ENCODE measurements at places on chromosomes 1 and 21. TPM values are rescaled to one million over a fixed set of nuclear protein-coding genes. Genes with fewer than 3 reads are reported as not detected.

SPRR2G gene
- not detected for total RNA-seq

NECTIN4 gene
- total RNA-seq = 13.6 TPM

CELA2B gene
- not detected for total RNA-seq

CD84 gene
- not detected for total RNA-seq

DAB1 gene
- total RNA-seq = under 0.01 TPM

FALEC gene
- not detected for total RNA-seq

CFHR1 gene
- not detected for total RNA-seq

SLC1A7 gene
- not detected for total RNA-seq

LEMD1 gene
- total RNA-seq = 4.3 TPM

ICOSLG gene
- 1.6 TPM for total RNA-seq

SFN gene
- total RNA-seq = 89.0 TPM

LRRC38 gene
- 1.6 TPM for total RNA-seq

GBP7 gene
- not detected for total RNA-seq

TMEM9 gene
- total RNA-seq = 103 TPM

PCSK9 gene
- 4.5 TPM for total RNA-seq

PDZK1IP1 gene
- total RNA-seq = 28.1 TPM

PADI3 gene
- total RNA-seq = 0.04 TPM

LRP8 gene
- total RNA-seq = 7.5 TPM

FMO4 gene
- 1.8 TPM for total RNA-seq

CTNNBIP1 gene
- total RNA-seq = 27.4 TPM

FAM72C gene
- not detected for total RNA-seq

VTCN1 gene
- 0.29 TPM for total RNA-seq

IFI44L gene
- 8.6 TPM for total RNA-seq

CELA3A gene
- not detected for total RNA-seq

POGZ gene
- total RNA-seq = 30.3 TPM

TCHH gene
- 0.07 TPM for total RNA-seq

FOXO6 gene
- total RNA-seq = 0.67 TPM

PDPN gene
- total RNA-seq = 12.2 TPM

FCRL1 gene
- total RNA-seq = not detected

TP73 gene
- 0.04 TPM for total RNA-seq

IL10 gene
- total RNA-seq = not detected

ZNF697 gene
- 22.4 TPM for total RNA-seq

SPRR2F gene
- total RNA-seq = not detected

ZNHIT6 gene
- total RNA-seq = 18.8 TPM

CD48 gene
- not detected for total RNA-seq

CAMSAP2 gene
- 31.9 TPM for total RNA-seq

SETDB1 gene
- 25.5 TPM for total RNA-seq

LRRC71 gene
- not detected for total RNA-seq

KLHL12 gene
- 21.4 TPM for total RNA-seq

LCE2A gene
- total RNA-seq = not detected

RNU1-4 gene
- total RNA-seq = under 0.01 TPM

TMEM240 gene
- 2.8 TPM for total RNA-seq

NCAM2 gene
- under 0.01 TPM for total RNA-seq

TIAM1 gene
- total RNA-seq = 6.7 TPM

GBP5 gene
- not detected for total RNA-seq

CCDC27 gene
- total RNA-seq = not detected

ATAD3C gene
- 0.38 TPM for total RNA-seq

ACBD3 gene
- 41.3 TPM for total RNA-seq

NCMAP gene
- total RNA-seq = 1.5 TPM

KLHL17 gene
- total RNA-seq = 16.9 TPM

CA14 gene
- not detected for total RNA-seq

TLCD4 gene
- total RNA-seq = 4.0 TPM
